ENCODE measurements at places on chromosomes 7 and 10. TPM values are rescaled to one million over a fixed set of nuclear protein-coding genes. Genes with fewer than 3 reads are reported as not detected.

CNNM1 gene
- polyA plus RNA-seq = not detected

LRRN3 gene
- polyA plus RNA-seq = 0.22 TPM

NKX1-2 gene
- not detected for polyA plus RNA-seq

ABCC2 gene
- 0.35 TPM for polyA plus RNA-seq

WBP1L gene
- polyA plus RNA-seq = 38.3 TPM

GIMAP7 gene
- 115 TPM for polyA plus RNA-seq

WNT2 gene
- polyA plus RNA-seq = not detected

POR gene
- 90.5 TPM for polyA plus RNA-seq

TFPI2 gene
- polyA plus RNA-seq = not detected

FXYD4 gene
- not detected for polyA plus RNA-seq

CRYGN gene
- polyA plus RNA-seq = not detected

MYOZ1 gene
- polyA plus RNA-seq = not detected

GSTO2 gene
- polyA plus RNA-seq = 0.26 TPM

GNAI1 gene
- polyA plus RNA-seq = 0.20 TPM

IRF5 gene
- polyA plus RNA-seq = 155 TPM

PRSS37 gene
- not detected for polyA plus RNA-seq

YAE1 gene
- 2.7 TPM for polyA plus RNA-seq

TRIP6 gene
- 1.9 TPM for polyA plus RNA-seq

ENKUR gene
- not detected for polyA plus RNA-seq

PHYHIPL gene
- polyA plus RNA-seq = not detected

SRRM3 gene
- polyA plus RNA-seq = not detected

SPDYE11 gene
- polyA plus RNA-seq = not detected

APBB1IP gene
- polyA plus RNA-seq = 24.6 TPM
